ENCODE measurements at places on chromosomes 2 and 18. TPM values are rescaled to one million over a fixed set of nuclear protein-coding genes. Genes with fewer than 3 reads are reported as not detected.

Gene CYP27C1
- total RNA-seq, result 3.1 TPM

Gene MPPE1
- 43.6 TPM for total RNA-seq

Gene ANKRD30B
- under 0.01 TPM for total RNA-seq

Gene RAB6C
- 1.2 TPM for total RNA-seq

Gene UGT1A7
- 0.39 TPM for total RNA-seq

Gene NLRC4
- not detected for total RNA-seq

Gene REG3G
- not detected for total RNA-seq

Gene CRYGC
- total RNA-seq, result not detected

Gene COLEC12
- under 0.01 TPM for total RNA-seq

Gene FAM110C
- 2.4 TPM for total RNA-seq

Gene CD8B2
- 0.11 TPM for total RNA-seq

Gene OLA1
- total RNA-seq, result 64.0 TPM

Gene NR4A2
- 0.43 TPM for total RNA-seq

Gene IL36A
- total RNA-seq, result not detected

Gene XDH
- total RNA-seq, result 0.11 TPM

Gene RGPD4
- not detected for total RNA-seq

Gene TOGARAM2
- not detected for total RNA-seq

Gene FTCDNL1
- total RNA-seq, result 0.79 TPM

Gene PRKAG3
- not detected for total RNA-seq

Gene LPIN2
- total RNA-seq, result 20.3 TPM

Gene UGT1A6
- 0.79 TPM for total RNA-seq

Gene DLX1
- total RNA-seq, result not detected

Gene TSPYL6
- total RNA-seq, result not detected

Gene IL1RL1
- not detected for total RNA-seq

All from placental epithelial cell (primary cell).